ENCODE measurements at places on chromosomes 4 and X.
A peak's percentile ranks its signal among the peaks of the same experiment; 100 is the strongest.

- no peak for DNase-seq
These were observed 282.1 kb upstream of the EMCN start for GRCh38 chr4:100799761-100800539.

DNA sequence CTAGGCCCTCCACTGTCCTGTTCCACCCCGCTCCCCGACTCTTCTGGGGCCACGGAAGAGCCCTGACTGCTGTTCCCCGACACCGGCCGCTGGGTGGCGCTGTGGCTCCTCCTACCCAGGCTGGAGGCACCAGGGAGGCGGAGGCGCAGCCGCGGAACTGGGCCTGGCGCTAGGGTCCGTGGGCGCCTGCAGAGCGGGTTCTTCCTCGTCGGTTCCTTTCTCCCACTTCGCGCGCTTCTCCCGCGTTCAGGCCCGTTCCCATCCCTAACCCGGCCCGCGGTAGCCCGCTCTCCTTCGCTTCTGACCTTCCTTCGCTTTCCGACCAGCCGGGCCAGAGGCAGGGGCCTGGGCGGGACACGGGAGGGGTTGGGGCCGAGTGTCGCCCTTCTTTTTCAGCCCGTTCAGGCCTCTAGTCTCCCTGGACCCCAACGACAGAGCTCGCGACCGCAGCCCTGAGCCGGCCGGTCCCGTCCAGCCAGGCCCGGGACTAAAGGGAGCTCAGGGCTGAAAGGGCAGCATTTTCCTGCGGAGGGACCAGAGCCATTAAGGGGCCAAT lies 34.3 kb downstream of the NALF2 start:
- peak; percentile 87 for DNase-seq

DNA sequence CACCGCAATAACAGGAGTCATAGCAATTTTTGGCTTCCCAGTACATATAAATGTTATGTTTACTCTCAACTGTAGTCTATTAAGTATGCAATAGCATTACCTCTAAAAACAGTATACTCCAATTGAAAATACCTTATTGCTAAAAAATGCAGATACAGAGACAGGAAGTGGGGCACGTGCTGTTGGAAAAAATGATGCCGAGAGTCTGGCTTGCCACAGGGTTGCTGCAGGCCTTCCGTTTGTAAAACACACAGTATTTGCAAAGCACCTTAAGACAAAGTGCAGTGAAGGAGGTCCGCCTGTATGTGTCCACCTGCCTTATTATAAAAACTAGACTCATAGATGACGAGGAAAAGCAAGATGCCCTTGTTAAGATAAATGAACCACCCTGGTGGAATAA lies 23.5 kb downstream of the CD99 start:
- DNase-seq = no peak

- DNase-seq = no peak
These were observed 125.0 kb upstream of the EDNRA start for GRCh38 chr4:147355847-147356246.

GRCh38 chr4:124189545-124189944 lies 523.0 kb downstream of the ANKRD50 start:
- no peak for DNase-seq

DNA sequence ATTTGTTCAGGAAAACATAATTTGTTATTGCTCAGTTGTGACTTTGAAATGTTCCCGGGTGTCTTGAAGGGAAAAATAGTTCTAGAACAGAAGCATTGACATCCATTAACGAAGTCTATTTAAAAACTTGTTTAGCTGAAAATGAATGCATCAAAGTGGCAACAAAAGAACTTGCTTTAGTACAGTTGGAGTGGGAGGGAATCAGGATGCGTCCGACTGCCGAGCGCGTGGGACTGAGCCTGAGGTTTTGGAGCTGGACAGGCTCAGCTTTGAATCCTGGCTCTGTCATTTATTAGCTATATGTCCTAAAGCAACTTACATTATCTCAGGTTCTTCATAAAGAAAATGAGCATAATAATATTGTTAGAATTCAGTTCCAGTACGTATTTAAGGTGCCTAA lies 9.0 kb upstream of the ERVMER34-1 start:
- DNase-seq = no peak

DNA sequence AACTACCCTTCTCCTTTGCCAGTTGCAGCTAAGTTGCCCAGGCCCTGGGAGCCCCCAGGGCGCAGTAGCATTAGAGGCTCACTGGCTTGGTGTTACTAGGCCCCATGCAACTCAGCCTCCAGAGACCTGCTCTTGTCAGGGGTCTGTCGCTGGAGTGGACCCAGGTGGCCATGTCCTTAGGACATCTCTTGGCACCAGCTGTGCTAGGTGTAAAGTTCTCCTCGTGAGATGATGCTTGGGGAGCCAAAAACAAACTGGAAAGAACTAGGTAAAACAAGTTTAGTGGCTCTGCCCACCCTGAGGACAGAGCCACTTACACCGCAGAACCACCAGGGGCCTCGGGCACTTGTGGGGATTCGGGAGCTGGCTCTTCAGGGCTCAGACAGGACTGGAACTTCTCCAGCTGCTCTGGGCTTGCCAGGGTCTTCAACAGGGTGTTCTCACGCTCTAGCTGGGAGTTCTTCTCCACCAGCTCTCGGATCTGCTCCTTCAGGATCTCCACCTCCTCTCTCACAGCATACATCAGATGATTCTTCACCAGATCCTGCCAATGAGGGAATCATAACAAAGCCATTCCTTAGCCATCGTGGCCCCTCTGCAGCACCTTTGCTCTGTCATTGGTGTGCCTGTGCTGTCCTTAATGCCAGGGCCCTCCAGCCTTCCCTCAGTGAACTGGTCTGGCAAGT lies 61.2 kb downstream of the TSC22D3 start:
- no peak for DNase-seq

GRCh38 chr4:155392481-155393184 lies 15.9 kb upstream of the MAP9 start:
- no peak for DNase-seq

GRCh38 chrX:102958794-102959193 lies 21.7 kb downstream of the RAB40AL start:
- no peak for DNase-seq

DNA sequence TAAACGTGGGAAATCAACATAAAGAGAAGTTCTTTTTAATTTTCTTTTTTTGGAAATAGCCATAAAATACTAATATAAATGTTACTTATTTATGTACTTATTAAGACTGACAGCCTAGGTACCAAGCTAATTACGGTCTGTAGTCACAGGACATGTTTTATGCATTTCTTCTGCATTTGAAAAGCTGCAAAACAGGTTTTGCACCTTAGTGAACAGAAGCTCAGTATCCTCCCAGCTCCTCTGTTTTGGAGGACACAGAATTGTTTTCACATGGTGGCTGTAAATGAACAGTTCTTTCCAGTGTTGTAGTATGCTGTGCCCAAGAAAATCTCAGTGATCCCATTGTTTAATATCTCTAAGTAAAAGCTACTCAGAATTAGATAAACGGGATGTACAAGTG lies 1788.0 kb upstream of the TENM3 start:
- DNase-seq = no peak

GRCh38 chr4:105710678-105711077 lies 2.1 kb downstream of the GSTCD start:
- no peak for DNase-seq

DNA sequence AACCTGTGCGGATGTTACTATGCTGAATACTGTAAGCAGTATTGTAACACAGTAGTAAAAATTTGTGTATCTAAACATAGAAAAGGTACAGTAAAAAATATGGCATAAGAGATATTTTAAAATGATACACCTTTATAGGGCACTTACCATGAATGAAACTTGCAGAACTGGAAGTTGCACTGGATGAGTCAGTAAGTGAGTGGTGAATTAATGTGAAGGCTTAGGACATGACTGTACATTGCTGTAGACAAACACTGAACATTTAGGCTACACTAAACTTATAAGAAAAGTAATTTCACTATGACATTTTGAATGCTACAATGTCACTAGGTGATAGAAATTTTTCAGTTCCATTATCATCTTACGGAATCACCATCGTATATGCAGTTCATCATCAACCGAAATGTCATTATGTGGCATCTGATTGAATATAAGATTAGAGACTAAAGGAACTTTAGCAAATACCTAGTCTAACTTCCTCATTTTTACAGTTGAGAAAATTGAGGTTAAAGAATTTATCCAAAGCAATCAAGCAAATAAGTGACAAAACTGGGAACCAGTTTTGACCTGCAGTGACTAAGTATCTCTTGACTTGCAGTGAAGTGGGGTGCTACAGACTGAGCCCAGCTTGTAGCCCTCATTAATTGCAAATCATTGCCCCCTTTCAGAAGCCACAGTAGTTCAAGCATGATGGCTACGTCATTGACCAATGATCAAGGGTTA lies 55.3 kb downstream of the EGF start:
- no peak for DNase-seq

Data from left forelimb (tissue), 1 donor.